ENCODE measurements at places on chromosomes 4 and X.

DNA sequence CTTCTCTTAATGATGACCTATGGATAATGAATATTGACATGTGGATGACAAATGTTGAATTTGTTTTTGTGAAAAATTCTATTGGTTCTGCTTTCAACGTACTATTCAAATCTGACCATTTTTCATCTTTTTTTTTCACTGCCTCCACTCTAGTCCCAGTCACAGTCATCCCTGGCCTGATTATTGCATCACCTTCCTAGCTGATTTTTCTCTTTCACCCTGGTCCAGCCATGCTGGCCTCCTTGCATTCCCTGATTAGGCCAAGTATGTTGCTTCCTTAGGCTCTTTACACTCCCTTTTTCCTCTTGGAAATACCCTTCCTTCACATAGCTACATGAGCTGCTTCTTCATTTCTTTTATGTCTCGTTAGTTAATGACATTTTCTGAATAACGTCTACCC is 58.1 kb upstream of the MAP9 start:
- no peak for DNase-seq

GRCh38 chrX:34365471-34365870 is 233.4 kb upstream of the FAM47A start:
- DNase-seq: no peak

DNA sequence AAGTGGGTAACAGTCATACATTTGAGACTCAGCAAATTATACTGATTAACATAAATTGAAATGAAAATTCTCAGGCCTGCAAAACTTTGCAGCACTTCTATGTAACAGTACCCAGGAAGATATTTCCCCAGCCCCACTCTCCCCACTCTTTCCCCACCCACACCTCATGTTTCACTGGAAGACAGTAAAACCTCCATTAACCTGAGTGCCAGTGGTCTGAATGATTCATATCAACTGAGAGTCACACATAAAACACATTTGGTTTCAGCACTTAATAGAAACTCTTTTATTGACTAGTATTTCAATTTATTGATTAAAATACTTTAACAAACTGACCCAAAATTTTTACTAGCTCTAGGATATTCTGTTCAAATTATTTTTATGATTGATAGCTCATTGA is 6.9 kb downstream of the CXCL6 start:
- no peak for DNase-seq

- no peak for DNase-seq
Observed at GRCh38 chrX:67613366-67613765, 69.5 kb downstream of the AR start.

GRCh38 chr4:76879731-76880364 is 18.1 kb downstream of the SOWAHB start:
- DNase-seq: no peak

DNA sequence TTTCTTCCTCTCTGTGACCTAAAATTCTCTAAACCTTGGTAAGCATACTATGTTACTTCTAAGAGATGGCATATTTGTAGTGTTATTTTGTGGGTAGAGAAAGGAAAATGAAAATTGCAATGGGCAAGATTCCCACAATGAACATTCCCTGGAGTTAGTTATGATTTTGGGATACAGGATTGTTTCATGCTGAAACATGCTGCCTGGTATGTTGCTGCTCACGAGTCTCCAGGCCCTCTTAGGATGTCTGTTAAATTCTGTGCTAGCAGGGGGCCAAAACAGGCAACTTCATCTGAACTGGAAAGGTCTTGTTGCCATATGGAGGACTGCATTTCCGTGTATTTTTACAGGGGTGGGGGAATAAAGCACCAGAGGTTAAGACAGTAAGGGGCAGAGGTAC is 18.9 kb upstream of the MSMO1 start:
- no peak for DNase-seq

DNA sequence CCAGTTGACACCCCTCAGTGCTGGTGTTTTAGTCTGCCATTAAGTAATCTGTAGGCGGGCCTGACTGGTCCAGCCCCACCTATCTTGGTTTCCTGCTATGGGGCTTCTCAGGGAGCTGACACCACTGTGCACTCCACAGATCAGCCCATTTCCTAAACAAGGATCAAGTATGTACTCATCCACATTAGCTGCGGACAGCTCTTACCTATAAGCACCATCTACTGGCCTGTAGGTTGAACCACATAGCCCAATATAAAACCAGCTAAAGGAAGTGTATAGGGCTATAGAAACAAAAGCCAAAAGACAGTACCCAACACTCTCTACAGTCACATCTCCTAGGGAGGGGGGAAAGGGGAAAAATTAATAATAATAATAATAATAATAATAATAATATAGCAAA is 353.5 kb upstream of the CXorf51B start:
- DNase-seq: no peak

DNA sequence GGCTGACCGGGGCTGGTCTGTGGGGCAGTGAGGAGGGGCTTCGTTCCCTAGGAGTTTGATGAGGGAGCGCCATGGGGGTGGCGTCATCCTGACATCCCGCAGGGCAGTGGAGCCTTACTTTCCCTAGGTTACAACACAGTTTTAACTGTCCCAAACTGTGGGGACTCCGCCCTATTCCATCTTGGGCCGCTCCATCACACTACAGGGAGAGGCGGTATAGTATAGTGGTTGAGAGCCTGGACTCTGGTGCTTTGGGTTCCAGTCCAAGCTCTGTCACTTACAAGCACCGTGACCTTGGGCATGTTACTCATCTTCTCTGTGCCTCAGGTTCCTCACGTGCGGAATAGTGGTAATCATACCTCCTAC is 44.2 kb downstream of the ZNF185 start:
- no peak for DNase-seq

GRCh38 chr4:7668271-7668670 is 233.5 kb upstream of the PSAPL1 start:
- no peak for DNase-seq

- no peak for DNase-seq
Observed at GRCh38 chr4:142293536-142293935, 552.6 kb downstream of the INPP4B start.

DNA sequence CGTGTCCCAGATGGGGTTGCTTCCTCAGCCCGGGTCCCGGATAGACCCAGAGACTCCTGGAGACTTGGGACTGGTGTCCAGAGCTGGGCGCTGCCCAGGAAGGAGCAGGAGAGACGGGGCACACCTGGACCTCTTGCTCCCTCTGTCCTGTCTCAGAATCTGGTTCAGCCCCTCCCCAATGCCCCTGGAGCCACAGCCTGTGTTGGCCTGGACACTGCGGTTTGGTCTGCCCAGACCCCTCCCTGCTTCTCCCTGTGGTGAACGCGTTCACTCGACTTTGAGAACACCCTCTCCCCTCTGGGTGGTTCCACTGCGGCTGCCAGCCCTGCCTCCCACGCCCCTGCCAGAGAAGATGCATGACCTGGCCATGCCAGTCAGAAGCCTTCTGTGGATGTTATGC is 111.1 kb downstream of the HMX1 start:
- DNase-seq: no peak

- DNase-seq: no peak
Observed at GRCh38 chr4:87426865-87427517, 4.6 kb downstream of the NUDT9 start.

GRCh38 chr4:130336585-130337217 is 1240.7 kb downstream of the C4orf33 start:
- DNase-seq: no peak

- DNase-seq: no peak
Observed at GRCh38 chrX:124211312-124211942, 121.0 kb upstream of the TEX13D start.

- DNase-seq: no peak
Observed at GRCh38 chr4:41540687-41541086, 2.7 kb downstream of the LIMCH1 start.

GRCh38 chrX:14125462-14125861 is 95.8 kb upstream of the GEMIN8 start:
- no peak for DNase-seq

GRCh38 chrX:131565909-131566308 is 22.0 kb downstream of the OR13H1 start:
- no peak for DNase-seq

DNA sequence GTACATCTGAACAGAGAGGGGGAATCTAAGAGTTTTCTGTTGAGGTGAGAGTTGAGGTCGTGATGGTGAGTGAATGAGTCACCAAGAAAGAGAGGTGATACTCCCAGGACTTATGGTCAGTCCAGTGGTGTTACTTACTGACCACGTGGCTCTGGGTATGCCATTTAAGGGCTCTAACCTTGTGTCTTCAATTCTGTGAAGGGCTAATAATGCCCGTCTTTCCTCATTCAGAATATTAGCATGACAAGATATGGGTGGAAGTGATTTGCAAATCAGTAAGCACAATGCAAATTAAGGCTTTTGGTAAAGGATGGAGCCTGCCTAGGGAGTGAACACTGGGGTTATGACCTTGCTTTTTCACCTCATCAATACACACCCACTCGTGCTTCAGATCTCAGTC is 75.2 kb downstream of the COQ2 start:
- no peak for DNase-seq

DNA sequence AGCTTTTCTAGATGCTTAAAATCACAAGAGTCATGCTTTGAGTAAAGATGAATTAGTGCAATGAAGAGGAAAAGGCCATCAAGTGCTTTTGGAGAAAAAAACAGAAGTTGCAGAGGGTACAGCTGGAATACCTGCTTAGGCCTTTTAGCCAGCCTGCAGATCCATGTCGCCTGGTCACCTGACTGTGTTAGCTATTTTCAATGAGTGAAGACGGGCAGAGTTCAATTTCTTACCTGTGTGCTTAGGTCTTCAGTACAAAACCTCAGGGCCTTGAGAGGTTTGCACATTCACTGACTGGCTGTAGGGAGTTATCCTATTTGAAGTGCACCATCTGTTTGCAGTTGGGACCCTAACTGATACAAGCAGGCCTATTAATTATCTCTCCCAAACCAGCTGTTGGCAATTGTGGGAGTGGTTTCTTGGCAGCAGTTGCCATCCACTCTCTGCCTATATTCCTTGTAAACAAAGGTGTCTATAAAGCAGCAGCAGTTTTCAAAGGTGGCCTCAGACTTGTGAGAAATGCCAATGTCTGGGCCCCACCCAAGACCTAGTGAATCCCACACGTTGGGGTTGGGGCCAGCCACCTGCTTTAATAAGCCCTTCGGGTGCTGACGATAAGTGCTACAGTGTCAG is 16.3 kb upstream of the FAT1 start:
- DNase-seq: no peak

- no peak for DNase-seq
Observed at GRCh38 chr4:38509551-38509950, 154.4 kb upstream of the KLF3 start.
